ENCODE measurements at places on chromosomes 1 and 21. TPM values are rescaled to one million over a fixed set of nuclear protein-coding genes. Genes with fewer than 3 reads are reported as not detected.

Gene LMX1A
- total RNA-seq, result not detected

Gene PAPPA2
- total RNA-seq, result 0.05 TPM

Gene GPX7
- total RNA-seq, result 8.7 TPM

Gene GPR25
- not detected for total RNA-seq

Gene MEGF6
- total RNA-seq, result 6.5 TPM

Gene ITLN2
- total RNA-seq, result not detected

Gene FABP3
- 2.7 TPM for total RNA-seq

Gene VWA1
- total RNA-seq, result 0.12 TPM

Gene KRTAP7-1
- total RNA-seq, result not detected

DNA sequence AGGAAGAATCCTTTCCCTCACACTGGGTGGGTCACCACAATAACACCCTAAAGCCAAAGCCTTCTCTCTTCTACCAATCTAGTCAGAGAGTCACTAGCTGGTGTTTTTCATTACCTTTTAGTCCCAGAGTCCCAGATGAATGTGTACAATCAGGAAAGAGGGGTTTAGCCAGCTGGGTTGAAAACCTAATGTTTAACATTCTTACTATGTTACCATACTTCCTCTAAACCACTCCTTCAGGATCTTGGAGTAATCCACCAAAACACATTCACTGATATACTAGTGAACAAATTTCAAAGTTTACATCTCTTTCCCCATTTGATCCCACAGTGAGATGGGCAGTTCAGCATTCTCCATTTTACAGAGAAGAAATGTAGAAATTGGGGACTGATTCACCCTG is 9.7 kb downstream of the LPAR3 start:
- peak; percentile 39 for DNase-seq

DNA sequence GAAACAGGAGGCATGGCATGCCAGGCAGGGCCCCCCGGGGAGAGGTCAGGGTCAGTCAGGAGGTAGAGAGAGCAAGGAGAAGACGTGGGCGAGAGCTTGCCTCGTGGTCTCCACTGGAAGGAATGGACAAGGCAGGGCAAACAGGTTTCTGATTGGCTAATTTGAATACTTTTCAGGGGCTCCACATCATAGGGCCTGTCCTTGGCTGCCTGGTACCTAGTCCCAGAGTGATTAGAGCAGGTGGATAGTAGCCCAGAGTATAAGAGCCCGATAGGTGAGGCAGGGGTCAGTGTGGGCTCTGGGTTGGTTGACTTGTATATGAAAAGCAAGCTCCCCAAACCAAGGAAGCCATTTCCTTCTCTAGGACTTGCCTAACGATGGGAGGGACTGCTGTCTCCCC is 178.6 kb downstream of the ZP4 start:
- no peak for DNase-seq

DNA sequence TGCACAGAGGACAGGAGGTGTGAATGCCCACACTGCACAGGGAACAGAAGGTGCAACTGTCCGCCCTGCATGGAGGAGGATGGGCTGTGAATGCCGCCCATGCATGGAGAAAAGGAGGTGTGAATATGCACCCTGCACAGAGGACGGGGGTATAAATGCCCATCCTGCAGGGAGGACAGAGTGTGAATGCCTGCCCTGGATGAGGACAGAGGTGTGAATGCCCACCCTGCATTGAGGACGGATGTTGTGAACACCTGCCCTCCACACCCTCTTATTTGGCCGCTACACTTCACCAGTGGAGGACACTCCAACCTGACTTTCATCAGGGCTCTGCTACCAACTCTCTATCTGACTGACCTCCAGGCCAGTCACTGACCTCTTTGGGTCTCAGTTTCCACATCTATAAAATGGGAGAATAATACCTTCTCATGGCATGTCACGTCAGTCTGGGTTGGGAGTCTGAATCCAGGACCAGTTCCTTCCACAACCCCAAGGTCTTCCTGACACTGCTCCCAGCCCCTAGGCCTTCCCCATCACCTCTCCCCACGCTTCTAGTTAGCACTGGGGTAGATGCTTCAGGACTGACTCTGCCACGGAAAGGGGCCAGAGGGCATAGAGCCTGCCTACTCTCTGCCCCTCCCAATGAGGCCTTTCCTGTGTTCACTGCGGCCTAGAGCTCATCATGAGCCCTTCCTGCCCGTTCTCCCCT is 28.4 kb downstream of the ZBTB17 start:
- no peak for DNase-seq

GRCh38 chr1:82598337-82598736 is 797.6 kb downstream of the ADGRL2 start:
- no peak for DNase-seq

GRCh38 chr1:83052865-83053264 is 946.1 kb downstream of the TTLL7 start:
- DNase-seq, result no peak

DNA sequence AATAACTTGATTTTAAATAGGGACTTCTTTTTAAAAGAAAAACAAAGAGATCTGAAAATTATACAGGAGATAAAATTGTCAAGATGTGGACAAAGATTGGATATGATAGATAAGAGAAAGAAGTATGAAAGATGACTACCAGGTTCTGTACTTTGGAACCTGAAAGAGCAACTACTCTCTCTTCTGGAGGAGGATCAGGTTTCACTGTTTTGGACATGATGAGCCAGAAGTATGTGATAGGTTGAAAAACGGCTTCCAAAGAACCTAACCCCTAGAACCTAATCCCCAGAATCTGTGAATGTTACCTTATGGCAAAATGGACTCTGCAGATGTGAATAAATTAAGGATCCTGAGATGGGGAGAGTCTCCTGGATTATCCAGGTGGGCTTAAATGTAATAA is 26.2 kb downstream of the RSBN1 start:
- peak; percentile 39 for DNase-seq

- no peak for DNase-seq
Observed at GRCh38 chr1:204478172-204478899, 16.3 kb downstream of the PIK3C2B start.

DNA sequence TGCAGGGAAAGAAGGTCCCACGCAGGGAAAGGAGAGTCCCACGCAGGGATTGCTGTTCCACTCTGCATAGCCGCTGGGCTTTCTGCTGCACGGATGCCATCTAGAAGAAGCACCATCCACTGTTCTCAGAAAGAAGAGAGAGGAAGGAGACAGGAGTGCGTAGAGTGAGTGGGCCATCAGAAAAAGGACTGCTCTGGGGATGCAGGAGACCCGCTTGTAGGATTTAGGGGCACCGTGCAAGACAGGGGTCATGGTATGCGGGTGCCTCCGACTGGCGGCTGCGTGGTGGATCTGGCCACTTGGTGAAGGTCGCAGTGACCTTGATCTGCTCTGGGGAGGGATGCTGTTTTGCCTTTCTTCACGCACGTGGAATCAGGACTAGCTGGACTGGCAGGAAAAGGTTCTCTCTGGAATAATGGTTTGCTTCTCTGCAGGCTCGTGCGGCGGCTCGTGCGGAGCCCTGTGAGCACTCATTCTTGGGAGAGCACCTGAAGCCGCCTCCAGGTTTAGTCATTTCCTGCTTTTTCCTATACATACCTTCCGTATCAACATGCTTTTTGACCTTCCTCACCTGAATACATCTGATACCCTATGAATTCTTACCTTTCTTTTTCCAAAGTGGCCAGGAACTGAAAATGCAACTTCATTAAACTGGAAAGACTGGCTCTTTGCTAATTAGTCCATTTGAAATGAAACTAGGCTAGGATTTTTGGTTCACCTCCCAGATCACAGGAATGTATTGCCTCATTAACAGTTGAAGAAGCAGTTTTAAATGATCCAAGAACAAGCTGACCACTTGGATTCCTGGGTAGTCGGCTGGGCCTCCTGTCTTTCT is 181.6 kb downstream of the KIF26B start:
- DNase-seq, result no peak

- DNase-seq, result peak; percentile 52
Observed at GRCh38 chr1:22876359-22877111, 96.1 kb downstream of the LACTBL1 start.

DNA sequence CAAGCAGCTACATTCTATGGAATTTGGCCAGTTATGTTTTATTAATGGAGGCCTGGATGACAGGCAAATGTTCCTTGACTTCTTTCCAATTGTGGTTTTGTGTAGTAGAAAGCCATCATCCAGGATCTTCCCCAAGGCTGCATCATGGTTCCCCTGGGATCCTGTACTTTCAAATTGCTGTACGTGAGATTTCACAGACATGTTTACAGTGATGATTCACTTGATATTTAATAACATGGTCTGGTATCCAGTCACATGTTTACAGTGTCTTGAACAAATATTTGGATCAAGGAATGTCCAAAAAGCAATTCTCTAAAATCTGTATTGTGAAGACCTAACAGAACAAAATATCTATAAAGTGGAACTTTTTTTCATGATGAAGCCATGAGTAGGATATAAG is 68.3 kb upstream of the ST6GALNAC3 start:
- peak; percentile 56 for DNase-seq

GRCh38 chr1:5936126-5936525 is 56.1 kb downstream of the NPHP4 start:
- no peak for DNase-seq

DNA sequence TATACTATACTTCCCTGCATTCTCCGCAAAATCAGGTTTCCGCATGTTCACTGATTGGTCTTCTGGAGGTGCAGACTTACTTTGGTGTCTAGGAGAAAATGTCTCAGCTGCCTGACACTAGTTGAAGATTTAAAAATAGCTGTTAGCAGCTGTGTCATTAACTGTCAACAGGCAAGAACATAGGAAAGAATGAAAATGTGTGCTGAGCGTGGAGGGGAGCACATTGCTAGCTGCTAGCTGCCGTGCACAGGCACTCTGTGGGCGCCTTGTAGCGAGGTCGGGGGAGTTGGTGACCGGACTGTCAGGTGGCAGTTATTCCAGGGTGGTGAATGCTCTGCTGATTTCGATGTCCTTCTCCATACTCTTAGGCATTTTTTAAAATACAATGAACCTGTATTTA is 5.2 kb downstream of the FAAH start:
- no peak for DNase-seq

DNA sequence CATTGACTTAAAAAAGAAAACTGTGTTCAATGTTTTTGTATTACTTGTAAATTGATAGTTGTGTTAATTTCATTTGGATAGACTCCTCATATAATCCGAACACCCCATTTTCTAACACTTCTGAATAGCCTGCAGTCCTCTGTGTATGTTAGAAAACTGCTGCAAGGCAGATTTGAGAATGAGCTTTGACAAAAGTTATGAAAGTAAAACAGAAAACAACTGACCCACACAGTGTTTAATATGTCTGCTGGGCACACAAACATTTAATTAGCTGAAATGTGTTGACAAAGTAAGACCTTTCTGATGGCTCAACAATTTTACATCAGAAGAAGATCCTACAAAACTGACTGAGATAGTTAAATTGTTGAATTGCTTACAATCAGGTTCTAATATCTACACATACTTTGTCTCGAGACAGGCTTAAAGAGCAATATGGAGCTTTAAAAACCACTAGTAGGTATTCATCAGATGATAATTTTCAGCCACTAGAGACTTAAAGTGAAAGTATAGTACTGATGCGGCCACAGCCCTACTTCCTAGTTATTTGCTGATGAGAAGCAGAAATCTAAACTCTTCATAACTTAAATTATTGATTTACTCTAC is 40.0 kb upstream of the PRMT6 start:
- peak; percentile 5 for DNase-seq

DNA sequence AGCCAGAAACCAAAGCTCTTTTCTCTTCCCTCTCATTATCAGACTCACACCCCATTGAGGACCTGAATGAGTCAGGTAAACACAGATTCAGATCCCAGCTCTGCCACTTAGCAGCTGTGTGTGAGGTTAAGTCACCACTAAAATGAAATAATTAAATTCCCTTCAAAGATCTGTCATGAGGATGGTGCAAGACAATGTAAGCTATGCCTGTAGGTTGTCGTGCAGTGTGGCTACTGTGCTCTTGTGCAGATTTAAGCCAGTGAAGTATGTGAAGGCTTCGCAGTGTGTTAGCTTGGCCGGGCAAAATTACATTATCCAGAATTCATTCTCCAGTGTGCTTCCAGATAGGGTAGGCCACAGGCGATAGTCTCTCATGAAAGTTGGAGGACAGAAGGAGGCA is 13.6 kb downstream of the UBL4B start:
- DNase-seq, result no peak

DNA sequence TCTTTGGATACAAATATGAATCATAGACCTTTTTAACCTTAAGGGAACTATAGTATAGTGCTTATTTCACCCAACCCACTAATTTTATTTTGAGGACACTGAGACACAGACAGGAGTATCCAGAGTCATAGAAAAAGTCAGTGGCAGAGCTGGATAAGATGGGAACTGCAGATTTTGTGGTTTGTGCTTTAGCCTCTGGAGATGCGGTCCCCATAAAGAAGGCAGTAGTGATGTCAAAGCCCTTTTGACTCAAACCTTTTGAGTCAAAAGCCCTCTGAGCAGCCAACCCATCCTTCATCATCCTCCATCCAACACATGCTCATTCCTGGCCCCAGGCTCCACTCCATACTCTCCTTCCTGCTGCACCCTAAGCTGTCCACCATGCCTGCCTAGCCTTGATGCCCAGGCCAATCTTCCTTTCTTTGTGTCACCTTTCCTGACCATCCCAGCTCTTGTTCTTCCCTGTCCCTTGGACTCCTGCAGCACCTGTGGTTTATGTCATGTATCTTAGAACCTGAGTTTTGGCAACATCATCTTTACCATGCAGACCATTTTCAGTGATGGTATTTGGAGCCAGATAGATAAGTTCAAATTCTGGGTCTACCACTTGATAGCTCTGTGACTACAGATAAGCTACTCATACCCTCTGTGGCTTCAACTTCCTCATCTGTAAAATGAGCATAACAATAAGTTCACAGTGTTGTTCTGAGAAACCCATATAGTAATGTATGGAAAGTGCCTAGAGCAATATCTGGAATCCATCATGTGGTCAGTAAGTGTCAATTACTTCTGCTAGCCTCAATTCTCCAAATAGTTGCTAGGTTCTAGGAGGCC is 20.1 kb downstream of the SLAMF1 start:
- no peak for DNase-seq

GRCh38 chr1:116357487-116357886 is 15.6 kb upstream of the ATP1A1 start:
- DNase-seq, result no peak

DNA sequence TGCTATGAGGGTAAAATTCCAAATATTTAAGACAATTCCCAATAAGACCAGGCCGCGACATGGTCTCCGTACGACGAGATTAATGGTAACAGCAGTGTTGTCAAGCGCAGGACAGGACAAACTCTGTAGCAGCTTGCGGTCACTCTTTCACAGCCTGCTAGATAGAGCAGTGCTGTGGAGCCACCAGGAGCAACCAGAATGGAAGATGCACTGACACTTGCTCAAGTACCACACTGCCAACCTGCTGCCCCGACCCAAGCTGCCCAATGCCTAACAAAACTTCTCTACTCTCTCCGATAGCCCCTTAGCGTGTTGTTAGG is 636 bp downstream of the WARS2 start:
- no peak for DNase-seq

GRCh38 chr1:30084909-30085571 is 638.3 kb downstream of the MATN1 start:
- DNase-seq, result no peak

- no peak for DNase-seq
Observed at GRCh38 chr21:15457965-15458364, 271.8 kb upstream of the USP25 start.

DNA sequence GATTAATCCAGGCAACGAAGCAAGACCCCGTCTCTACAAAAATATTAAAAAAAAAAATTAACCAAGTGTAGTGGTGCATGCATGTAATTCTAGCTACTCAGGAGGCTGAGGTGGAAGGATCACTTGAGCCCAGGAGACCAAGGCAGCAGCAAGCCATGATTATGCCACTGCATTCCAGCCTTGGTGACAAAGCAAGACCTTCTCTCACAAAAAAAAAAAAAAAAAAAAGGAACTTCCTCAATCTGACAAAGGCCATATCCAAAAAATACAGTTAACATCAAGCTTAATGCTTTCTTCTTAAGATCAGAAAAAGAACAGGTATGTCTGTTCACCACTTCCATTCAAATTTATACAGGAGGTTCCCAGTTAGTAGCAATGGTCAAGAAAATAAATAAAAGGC is 54.4 kb downstream of the EVI5 start:
- DNase-seq, result no peak

Data from M059J (cell line).